Midbrain (tissue), 1 donor: ENCODE measurements at places on chromosomes 5 and 9.

DNA sequence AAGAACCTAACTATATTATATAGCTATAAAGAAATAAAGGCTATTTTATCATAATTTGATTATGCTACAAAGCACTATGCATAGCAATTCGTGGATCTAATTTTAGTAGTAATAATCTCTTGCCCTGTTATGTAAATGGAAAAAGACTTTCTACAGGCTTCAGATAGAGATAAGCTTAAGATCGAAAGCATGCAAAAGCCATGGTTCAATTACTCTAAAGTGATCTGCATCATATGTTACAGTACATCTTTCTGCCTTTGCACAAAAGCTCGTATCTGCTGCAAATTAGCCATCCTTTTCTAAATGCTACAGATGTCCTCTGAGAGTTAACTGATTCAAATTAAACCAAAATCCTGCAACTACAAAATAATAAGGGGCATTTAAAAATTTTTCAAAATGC is 234.8 kb upstream of the TMEM161B start:
- no peak for DNase-seq

- no peak for DNase-seq
Observed at GRCh38 chr5:2658881-2659470, 92.5 kb downstream of the IRX2 start.

- no peak for DNase-seq
Observed at GRCh38 chr5:42005561-42006153, 80.6 kb downstream of the FBXO4 start.

DNA sequence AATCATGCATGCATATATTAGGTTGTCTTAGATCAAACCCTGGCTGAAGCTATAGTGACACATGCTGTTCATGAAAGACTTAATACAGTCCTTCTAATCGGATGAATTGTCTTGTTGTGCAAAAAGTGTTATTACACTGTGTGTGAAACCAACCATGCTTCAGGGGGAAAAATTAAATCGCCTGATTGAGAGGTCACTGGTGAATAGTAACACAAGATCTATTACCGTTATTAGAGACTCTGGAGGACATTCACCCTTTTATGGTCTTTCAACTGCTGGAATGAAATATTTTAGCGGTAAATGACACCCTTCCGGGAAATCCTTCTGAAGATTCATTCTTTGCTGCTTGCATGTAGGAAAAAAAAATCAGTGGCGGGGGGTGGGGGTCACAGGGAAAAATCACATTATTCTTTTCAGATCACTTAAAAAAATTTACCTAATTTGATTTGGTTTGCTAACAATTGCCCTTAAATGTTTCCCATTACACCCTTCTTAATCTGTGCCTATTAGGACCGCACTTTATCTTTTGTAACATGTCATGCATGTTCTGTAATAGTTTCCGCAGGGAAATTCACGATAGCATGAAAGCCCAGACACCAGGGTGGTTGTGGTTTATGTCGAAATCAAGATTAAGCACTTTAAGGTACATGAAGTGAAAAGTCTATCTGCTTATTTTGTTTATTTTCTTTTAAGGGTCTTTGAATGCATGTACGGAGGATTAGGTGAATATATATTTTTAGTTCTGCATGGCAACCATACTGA is 120.6 kb downstream of the FOCAD start:
- DNase-seq = no peak

- DNase-seq = no peak
Observed at GRCh38 chr5:6717687-6718086, 4.5 kb downstream of the TENT4A start.

DNA sequence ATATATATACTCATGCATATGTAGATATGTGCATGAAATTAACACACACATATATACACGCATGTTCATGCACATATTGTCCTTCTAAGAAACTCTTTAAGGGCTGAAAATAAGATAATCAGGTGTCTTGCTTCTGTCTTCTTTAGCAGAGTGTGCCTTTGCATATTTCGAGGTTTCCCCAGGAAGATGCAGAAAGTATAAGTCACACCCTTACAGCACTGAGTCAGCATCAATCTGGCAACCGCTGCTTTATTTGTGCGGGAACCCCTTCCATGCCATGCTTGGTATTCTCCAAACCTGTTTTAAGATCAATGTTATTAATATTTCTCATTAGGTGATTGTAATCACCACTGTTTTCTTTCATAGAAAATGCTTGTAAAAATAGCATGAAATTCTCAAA is 557.9 kb downstream of the CAAP1 start:
- no peak for DNase-seq

- DNase-seq = no peak
Observed at GRCh38 chr9:77978086-77978781, 53.4 kb downstream of the GNAQ start.

DNA sequence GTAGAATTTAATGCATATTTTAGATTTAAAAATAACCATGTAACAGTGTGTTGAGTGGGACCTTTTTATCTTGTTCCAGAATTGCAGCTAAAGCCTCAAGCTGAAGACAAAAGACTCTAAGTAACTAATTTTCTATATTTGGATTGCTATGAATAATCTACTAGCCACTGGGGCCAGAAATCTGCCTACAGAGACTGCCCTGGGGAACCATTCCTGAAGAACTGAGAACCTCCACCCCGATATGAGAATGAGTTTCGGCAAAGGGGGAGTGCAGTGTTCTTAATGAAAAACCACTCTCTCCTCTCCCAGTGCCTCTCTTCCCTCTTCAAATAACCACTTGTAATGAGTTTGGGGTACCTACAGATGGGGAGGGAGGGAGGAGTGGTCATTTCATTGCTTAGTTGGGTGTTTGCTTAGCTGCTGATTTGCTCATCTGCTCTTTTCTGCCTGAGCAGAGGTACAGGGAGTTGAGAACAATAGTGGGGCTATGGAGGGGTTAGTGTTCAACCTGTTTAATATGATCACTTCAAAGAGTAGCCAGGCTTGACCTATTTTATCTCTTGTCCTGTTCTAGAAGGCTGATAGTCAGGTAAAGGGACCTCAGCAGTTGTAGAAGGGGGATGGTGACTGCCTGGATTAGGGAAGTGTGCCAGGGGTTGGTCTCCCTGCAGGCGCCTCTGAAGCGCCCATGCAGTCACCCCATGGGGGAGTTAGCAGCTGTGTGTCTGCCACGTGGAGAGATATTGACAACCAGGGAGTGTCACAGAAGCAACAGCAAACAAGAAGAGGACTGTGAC is 47.7 kb downstream of the ATG10 start:
- DNase-seq = no peak
